ENCODE measurements at places on chromosomes 5 and 9.

GRCh38 chr9:121652021-121652837, 795 bp downstream of the DAB2IP start:
- no peak for DNase-seq

- no peak for DNase-seq
These were observed 24.3 kb upstream of the OTULINL start for GRCh38 chr5:14557203-14557770.

- no peak for DNase-seq
These were observed 23.3 kb downstream of the AK8 start for GRCh38 chr9:132854832-132855231.

DNA sequence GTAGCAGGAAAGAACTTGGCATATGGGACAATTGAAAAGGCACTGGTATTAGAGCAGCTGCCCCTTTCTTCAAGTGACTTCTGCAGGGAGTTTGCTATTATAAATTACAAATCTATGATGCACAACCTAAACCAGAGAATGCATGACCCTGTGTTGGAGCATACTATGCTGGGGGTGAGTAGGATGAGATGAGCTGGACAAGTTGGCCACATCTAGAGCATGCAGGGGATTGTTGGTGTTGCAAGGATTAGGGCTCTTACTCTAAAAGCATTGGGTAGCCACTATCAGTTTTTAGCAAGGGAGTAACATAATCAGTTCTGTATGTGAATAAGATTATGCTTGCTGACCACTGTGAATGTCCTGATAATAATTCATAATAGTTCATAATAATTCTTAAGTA, 186.7 kb downstream of the KIAA0825 start:
- no peak for DNase-seq

DNA sequence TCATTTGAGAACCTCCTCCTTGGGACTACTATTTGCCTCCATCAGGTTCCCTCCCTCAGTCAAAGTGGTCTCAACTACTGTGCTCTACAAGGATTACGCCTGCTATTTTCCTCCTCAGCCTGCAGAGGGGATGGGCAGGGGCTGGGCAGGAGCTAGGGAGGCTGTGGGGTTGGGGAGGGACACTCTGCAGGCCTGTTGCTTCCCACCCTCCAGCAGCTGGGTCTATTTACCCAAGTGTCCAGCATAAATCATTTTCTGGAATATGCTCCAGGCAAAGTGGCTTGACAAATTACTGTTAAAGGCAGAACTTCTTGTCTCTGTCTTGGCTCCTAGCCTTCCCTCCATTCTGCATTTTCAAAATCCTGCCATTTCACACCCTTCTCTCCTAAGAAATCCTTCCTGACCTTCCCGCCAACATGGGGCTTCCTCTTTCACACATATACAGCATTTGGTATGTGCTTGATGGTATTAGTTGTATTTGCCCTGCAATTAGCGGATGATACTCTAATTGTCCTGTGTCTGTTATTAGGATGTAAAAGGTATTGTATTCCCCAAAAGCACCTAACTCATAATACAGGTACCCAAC, 106.7 kb downstream of the EFNA5 start:
- DNase-seq: no peak

GRCh38 chr5:115366223-115366622, 69.8 kb upstream of the CCDC112 start:
- DNase-seq: peak; percentile 84

DNA sequence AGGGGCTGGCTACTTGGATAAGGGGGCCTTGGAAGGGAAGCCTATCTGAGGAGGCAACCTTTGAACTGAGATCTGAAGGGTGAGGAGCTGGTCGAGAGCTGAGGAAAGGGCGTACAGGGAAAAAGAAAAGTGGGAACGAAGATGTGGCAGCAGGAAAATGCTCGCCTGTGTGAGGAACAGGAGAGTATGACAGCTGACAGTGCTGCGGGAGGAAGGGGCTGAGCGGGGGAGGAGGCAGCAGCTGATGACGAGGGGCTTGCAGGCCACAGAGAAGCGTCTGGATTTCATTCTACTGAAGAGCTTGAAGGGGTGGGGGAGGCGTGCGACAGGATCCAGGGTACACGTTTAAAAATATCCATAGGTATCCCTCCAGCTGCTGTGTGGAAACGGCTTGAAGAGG, 28.9 kb downstream of the SH3PXD2B start:
- DNase-seq: no peak

GRCh38 chr5:14787801-14788579, 83.6 kb downstream of the ANKH start:
- no peak for DNase-seq

GRCh38 chr9:138063033-138063432, 185.5 kb downstream of the CACNA1B start:
- DNase-seq: no peak

DNA sequence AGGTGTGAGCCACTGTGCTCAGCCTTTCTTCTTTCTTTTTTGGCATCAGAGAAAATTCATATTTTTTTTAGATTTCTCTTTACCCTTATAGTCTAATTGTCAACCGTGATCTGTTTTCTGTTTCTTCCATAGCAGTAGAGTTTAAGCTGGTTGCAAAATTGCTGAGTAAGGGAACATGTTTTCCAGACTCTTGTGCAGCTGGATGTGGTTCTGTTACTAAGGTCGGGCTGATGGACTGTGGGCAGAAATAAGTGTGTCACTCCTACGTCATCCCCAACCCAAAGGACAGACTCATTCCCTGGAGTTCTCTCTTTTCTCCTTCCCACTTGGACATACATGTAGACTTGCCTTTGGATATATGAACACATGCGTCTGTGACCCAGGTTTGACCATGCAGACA, 64.1 kb upstream of the GOLM1 start:
- no peak for DNase-seq

GRCh38 chr9:111815285-111816070, 20.7 kb upstream of the SHOC1 start:
- DNase-seq: no peak

DNA sequence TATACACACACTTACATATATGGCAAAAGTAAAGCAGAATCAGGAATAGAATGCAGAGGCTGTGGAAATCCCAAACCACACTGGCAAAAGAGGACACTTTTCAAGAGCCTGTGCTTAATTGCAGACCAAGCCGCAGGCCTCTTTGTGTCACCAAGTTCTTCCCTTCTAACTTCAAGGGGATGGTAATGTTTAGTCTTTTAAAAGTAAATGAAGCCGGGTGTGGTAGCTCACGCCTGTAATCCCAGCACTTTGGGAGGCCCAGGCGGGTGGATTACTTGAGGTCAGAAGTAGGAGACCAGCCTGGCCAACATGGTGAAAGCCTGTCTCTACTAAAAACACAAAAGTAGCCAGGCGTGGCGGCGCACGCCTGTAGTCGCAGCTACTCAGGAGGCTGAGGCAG, 28.7 kb downstream of the ROR2 start:
- no peak for DNase-seq

- no peak for DNase-seq
These were observed 74.0 kb upstream of the RAPGEF6 start for GRCh38 chr5:131709043-131709442.

GRCh38 chr5:66994790-66995189, 201.8 kb downstream of the CD180 start:
- no peak for DNase-seq

DNA sequence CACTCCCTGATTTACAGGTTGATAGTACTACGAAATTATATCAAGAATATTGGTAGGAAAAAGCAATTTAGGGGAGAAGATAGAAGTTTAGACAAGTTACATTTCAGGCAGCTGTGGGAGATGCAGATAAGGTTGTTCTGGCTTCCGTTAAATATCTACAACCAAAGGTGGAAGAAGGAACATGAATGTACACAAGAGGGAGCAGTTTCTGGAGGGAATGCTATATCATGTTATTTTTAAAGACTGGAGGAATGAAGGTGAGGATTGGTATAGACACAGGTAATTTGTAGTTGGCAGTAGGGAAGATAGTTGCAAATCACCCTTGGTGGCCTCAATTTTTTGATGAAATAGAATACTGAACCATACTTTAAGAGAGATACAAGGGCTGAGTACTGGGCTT, 187.3 kb upstream of the NMUR2 start:
- DNase-seq: no peak

GRCh38 chr5:15074651-15075050, 203.1 kb upstream of the ANKH start:
- DNase-seq: no peak

DNA sequence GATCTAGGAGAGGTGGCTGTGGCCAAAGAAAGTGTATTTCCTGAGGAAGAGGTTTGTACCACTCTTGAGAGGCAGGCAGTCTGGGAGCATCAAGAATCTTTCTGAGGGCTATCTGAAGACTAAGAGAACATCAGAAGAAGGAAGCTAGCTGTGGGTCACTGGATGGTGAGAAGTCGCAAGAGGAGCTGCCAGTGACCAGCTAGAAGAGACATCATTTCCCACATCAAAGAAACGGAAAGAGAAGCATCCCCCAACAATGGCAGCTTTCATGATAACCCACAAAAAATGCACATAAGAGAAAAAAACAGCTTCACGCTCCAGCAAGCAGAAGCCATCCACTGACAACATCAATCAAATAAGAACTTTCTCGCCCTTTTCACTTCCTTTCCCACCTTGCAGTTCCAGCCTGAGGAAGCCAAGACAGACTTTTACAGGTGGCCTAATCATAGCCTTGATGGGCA, 25.0 kb upstream of the CEP78 start:
- no peak for DNase-seq

DNA sequence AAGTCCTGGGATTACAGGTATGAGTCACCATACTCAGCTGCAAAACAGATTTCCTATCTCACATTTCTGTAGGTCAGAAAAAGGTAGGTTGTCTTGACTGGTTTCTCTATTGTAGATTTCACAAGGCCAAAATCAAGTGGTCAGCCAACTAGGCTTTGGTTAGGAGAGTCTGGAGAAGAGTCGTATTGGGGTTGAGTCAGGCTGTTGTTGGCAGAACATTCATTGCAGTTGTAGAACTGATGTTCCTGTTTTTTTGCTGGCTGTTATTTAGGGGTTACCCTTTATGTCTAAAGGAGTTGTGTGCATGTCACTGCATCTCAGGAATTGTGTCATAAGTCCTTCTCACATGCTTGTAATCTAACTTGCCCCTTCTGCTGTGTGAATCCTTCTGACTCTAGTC, 814.2 kb upstream of the GRAMD2B start:
- DNase-seq: no peak

DNA sequence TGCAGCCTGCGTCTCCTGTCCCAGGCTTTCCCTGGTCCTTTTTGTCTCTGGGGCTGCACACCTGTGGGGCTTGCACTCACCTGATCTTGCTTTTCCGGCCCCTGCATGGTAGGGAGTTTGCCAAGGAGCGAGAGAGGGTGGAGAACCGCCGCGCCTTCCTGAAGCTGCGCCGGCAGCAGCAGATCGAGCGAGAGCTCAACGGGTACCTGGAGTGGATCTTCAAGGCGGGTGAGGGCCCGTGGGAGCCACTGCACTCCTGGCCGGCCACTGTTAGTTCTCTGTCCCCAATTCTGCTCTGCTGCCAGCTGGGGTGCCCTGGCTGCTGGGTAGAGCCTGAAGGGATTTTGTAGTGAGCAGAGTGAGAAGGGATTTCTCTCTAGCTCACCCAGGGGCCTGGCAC, 78.0 kb downstream of the CACNA1B start:
- DNase-seq: no peak

DNA sequence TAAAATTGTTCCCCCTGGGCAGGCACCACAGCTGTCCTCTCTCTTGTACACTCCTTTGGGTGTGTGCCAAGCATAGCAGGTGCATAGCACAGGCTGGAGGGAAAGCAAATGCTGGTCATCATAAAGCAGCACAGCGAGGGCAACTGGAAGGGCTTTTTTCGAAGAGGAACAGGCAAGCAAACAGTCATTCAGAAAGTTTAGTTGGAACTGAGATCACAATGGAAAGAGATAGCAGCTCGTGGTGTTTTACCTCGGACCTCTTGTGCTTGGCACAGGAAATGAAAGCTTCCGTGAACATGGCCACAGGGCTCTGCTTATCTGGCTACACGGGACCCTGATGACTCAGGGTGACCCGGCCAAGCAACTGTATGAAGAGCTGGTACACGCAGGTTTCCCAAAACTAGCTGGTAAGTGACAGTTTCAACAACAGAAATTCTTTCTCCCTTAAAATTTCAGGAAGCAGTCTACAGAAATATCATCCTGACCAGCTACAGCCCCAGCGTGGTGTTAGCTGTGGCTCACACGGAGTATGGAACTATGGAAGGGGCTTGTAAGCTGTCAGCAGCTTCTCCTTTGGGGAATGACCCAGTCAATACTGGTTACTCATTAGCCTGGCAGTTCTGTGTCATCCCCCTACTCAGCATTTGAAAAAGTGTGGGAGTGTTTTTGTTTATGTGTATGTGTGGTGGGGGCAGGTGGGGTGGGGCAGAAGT, 48.1 kb downstream of the POC5 start:
- DNase-seq: no peak

DNA sequence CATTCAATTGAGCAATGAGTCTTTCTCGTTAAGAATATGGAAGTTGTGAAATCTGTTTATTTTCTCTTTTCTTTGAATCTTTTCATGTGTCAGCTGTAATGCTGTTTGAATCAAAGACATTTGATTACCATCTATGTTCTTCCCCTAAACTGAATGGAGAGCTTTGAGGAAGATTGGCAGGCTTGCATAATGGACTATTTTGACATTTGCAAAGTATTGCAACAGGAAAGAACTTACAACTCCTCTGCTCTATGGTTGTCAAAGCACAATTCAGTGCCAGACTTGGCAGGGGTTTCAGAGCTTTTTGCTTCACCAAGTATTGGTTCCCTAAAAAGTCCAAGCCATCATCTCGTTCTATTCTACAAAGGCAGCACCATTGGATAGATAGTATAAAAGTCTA, 549.0 kb upstream of the NUDT12 start:
- DNase-seq: no peak

DNA sequence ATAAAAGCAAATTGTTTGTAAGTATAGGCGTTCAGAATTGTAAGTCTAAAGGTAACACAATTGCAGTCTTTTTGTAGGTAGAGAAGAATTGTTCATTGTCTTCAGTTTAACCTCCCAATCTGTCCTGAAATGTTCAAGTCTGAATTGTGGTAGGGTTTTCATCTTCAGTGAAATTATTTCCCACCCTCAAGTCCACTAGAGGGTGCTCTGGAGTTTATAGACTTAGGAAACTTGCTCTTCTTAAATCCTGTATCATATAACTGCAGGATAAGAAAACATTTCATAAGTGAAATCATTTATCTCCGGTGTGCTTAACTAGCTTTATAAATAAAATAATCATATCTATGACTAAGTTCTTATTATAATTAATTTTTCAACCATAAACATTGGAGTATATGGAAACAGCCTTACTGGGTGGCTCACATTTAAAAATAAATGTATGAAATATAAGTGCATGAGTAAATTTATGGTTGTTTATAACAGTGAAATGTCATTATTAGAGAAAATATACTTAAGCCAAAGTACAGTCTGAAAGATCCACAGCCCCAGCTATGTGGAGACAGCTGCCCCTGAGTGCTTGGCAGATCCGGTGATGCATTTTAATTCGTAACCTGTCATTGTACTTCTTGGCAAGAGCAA, 182.4 kb upstream of the OTULINL start:
- DNase-seq: no peak
